Hepatocyte (in vitro differentiated cells): ENCODE measurements at places on chromosomes 7 and 10.
A peak's percentile ranks its signal among the peaks of the same experiment; 100 is the strongest.

GRCh38 chr10:50972591-50972990, 87.2 kb upstream of the A1CF start:
- peak; percentile 65 for DNase-seq

- no peak for DNase-seq
These were observed 10.1 kb upstream of the ADRB1 start for GRCh38 chr10:114033566-114033965.

DNA sequence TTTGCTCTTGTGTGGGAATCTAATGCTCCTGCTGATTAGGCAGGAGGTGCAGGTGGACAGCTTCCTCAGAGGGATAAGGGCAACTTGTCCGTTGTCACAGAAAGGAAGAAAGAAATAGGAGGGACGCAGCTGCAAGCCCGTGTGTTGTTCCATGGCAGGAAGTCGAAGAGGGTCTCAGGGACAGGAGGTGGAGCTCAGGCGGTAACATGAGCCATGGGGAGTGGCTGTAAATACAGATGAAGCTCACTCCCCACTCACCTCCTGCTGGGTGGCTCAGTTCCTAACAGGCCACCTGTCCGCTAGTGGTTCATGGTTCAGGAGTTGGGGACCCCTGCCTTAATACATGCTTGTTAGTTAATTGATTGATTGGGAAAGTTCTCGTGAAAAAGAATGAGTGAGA, 101.7 kb upstream of the SFMBT2 start:
- DNase-seq: no peak

DNA sequence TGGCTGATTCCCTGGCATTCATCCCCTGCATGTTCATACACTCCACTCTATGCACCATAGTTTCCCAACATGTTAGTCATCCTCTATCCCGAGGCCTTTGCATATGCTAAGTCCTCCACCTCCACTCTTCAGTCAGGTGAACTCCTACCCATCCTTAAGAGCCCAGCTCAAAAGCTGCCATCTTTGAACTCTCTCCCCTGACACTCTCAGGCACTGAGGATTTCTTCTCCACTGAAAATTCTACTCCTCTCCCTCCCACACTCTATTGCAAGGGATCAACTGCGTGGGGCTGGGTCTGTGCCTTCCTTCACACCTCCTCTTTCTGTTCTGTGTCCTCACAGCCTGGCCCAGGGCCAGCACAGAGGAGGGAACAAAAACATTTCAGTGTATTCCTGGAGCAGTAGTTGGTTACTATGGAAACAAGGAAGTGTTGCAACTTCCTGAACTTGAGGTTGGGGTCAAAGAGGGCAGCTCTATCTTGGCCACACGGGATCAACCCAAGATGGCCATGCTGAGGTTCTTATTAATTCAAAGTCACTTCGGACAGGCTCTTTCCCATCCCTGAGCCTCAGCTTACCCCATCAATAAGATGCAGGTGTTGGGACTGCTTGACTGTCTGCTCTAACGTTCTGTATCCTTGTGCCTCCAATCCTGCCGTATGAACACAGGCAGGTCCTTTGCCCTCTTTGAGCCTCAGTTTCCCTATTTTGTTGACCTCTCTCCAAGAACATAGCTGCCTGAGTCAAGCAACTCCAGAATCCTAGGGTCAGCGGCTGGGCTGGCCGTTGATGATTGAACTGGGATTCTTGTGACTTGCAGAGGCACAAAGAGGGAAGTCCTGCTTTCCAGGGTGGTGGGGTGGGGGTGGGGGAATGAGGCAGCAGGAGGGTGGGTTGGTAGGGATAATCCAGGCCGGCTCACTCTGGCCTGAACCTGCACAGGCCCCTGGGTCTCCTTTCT, 15.5 kb downstream of the ZMIZ1 start:
- peak; percentile 82 for DNase-seq

- no peak for DNase-seq
These were observed 188.4 kb downstream of the DYNC1I1 start for GRCh38 chr7:95960706-95961244.

DNA sequence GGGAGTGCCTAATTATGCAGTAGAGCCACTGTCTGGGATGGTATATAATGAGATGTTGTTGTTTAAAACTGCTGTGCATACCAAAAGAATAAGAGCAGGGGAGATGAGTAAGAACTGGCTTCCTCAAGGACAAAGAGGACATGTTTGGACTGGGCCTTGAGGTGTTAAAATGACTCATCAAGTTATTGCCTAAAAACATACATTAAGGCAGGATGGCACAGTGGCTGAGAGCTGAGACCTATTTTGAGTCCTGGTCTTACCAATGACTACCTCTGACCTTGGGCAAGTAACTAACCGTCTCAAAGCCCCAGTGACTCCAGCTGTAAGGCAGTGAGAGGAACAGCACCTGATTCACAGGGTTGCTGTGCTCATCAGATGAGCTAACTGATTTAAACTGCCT, 71.1 kb downstream of the CFAP58 start:
- no peak for DNase-seq

GRCh38 chr10:77669892-77670291, 32.3 kb upstream of the KCNMA1 start:
- no peak for DNase-seq

DNA sequence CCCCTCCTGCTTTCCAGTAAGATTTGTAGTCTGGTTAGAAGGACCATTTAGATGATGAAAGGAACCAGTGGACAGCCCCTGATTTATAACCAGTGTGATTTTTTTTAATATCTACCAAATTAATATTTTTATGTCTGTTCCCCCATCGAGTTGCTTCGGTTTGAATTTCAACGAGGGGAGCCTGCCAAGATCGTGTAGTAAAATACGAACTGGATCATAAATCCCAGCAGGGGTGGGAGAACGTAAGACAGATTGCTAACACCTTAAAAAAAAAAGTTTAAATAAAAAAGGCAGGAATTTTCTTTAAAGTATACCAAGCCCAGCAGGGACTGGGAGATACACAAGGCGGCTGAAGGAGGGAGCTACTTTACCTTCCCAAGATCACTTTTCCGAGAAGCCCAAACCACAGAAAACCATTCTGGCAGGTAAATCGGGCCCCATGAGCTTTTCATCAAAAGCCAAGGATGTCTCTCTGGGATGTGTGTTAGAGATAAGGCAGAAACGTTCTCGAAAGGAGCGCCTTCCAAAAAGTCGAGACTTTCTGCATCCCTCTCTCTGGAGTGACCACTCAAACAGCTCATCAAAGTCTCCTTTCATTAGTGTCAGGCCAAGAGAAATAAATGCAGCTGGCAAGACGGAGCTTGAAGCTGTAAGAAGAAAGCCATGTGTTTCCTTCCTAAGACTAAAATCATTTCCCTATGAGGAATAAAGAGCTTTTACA, 270.5 kb upstream of the NFE2L3 start:
- DNase-seq: no peak

DNA sequence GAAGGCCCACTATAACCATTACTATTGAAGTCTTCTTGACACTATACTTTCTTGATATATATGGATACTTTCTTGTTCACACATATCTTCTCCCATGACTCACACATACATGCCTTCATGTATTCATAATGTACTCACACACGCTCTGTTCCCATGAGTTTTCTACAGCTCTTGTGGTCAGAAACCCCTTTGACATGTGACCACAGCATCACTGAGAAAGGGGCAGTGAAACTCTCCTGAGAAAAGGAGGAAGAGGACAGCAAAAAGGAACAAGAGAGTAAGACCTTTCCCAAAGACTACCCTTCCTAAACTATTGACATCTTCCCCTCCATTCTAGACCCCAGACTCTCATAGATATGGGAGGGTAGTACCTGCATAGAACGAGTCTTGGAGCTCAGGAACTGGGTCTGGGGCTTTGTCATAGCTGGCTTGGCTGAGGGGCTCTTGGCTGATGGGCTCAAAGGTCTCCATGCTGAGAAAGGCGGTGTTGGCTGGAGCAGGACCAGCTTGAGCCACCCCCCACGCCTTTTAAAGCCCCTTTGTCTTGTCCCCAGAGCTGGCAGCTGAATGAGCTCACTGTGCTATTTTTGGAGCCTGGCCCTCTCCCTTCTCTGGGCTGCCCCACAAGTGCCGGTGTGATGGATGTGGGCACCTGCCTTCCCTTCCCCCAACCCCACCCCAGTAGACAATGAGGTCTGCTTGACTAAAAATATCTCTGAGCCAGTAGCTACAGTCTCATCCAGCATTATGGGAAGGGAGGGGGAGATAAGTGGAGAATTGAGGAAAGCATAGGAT, 5.1 kb downstream of the SYNPO2L start:
- no peak for DNase-seq

GRCh38 chr10:9274206-9274755, 1219.8 kb downstream of the GATA3 start:
- DNase-seq: no peak

- DNase-seq: no peak
These were observed 93.6 kb downstream of the RGS10 start for GRCh38 chr10:119448628-119449584.

- no peak for DNase-seq
These were observed 20.9 kb upstream of the PARD3 start for GRCh38 chr10:34835908-34836508.
